ENCODE measurements at places on chromosomes 13 and 19. TPM values are rescaled to one million over a fixed set of nuclear protein-coding genes. Genes with fewer than 3 reads are reported as not detected.

DNA sequence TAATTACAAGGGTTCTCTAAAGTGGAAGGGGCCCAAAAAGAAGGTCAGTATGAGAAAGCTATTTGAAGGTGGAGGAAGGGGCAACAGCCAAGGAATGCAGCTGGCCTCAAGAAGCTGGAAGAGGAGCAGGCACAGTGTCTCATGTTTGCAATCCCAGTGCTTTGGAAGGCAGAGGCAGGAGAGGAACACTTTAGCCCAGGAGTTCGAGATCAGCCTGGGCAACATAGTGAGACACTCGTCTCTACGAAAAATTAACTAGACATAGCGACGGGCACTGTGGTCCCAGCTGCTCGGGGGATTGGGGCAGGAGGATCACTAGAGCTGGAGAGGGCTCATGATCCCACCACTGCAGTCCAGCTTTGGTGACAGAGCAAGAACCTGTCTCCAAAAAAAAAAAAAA lies 656 bp upstream of the NEK3 start:
- DNase-seq: no peak

DNA sequence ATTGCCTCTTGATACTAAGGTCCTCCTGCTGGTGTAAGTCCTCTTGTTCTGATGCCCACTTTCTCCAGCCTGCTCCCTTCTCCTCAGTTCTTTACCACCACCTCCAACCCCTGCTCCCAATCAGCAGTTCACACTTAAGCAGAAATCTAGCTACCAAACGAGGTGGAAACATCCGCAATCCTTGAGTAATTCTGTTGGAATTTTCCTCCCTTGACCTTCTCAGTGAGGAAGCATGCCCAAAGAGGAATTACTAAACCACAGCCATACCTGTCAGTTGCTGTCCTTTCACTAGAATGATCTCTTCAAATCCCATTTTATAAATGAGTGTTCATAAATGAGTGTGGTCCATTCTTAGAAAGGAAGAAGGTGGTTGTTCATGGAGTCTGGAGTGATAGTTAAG lies 289.9 kb downstream of the DACH1 start:
- DNase-seq: no peak

DNA sequence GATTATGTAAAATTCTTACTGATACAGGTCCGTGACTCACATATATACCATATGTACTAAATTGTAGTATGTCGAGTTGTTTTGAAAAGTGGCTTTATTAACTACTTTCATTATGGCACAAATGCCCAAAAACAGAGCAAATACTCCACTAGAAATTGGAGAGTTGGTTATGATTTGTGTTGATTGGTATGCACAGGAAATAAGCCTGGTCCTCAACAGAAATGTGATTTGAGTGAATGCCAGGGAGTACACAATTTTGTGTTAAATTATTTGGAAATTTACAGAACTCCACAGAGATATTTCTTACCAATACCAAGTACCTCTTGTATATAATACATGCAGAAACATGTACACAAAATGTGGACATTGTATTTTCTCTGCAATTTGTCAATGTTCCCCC lies 676.7 kb downstream of the PCDH9 start:
- DNase-seq: no peak

DNA sequence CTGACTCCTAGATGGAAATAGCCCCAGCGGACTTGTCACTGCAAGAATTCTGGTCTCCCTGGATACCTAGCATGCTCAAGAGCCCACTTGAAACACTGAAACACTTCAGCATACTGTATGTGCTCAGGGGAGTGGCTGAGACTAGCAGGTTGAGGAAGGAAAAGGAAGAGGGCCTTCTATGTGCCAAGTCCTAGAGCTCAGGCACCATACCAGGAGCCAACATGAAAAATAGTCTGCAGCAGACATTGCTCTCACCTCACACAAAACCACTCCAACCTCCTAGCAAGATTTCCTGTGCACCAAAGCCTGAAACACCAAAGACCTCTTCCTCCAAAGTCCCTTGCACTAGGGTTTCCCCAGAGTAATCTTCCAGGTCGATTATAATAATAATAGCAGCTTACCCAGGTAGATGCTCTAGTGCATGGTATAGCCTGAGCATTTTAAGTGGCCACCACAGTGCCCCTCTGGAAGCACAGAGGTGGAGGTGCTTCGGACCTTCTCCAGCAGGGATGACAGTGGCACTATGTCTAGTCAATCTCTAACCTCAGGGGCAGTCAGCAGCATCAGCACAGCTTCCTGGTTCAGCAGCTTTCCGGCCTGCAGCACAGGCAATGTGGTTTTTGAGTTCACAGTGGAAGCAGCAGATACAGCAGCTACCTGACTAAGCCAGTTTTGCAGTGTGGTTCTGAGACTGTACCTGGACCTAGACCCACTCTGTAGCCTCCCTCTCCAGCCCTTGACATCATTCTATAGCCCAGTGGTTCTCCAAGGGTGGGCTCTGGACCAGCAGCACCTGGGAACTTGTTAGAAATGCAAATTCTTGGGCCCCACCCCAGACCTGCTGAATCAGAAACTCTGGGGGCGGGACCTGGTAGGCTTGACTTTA lies 45.6 kb upstream of the UBE2L5 start:
- DNase-seq: no peak

- no peak for DNase-seq
Measured at GRCh38 chr13:44221657-44222056, 152.0 kb upstream of the SERP2 start.

GRCh38 chr19:41123716-41124294 lies 9.6 kb downstream of the CYP2F1 start:
- DNase-seq: no peak

- DNase-seq: peak; percentile 12
Measured at GRCh38 chr13:37747071-37747612, 122.4 kb downstream of the TRPC4 start.

GRCh38 chr19:6535558-6536137 lies 4.8 kb downstream of the TNFSF9 start:
- no peak for DNase-seq

The LENG9 gene
- 1.4 TPM for polyA plus RNA-seq

The PRTN3 gene
- polyA plus RNA-seq: not detected

The SIAH3 gene
- polyA plus RNA-seq: not detected

The FFAR1 gene
- not detected for polyA plus RNA-seq
